ENCODE measurements at places on chromosomes 5 and 9. TPM values are rescaled to one million over a fixed set of nuclear protein-coding genes. Genes with fewer than 3 reads are reported as not detected.

GRCh38 chr9:71812385-71812784 is 44.1 kb upstream of the CEMIP2 start:
- DNase-seq = no peak

DNA sequence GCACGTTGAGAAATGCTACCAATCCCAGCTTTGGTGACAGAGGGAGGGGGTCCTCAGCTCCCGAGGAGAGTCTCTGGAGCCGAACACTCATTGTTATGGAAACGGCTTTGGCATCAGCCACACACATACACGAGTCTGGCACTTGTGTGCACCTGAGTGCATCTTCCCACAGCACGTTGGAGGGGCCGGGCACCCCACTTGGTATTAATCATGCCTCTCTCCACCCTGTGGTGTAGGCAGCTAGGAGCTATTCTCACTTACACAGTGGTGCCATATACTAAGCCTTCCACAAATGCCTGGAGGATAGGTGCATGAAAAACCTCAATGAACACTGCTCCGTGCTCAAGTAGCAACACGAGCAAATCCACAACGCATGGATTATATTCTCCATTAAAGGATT is 133.9 kb upstream of the PANK3 start:
- DNase-seq = no peak

- no peak for DNase-seq
Measured at GRCh38 chr9:93143830-93144530, 9.9 kb upstream of the NINJ1 start.

- no peak for DNase-seq
Measured at GRCh38 chr9:12989669-12990068, 214.8 kb downstream of the LURAP1L start.

DNA sequence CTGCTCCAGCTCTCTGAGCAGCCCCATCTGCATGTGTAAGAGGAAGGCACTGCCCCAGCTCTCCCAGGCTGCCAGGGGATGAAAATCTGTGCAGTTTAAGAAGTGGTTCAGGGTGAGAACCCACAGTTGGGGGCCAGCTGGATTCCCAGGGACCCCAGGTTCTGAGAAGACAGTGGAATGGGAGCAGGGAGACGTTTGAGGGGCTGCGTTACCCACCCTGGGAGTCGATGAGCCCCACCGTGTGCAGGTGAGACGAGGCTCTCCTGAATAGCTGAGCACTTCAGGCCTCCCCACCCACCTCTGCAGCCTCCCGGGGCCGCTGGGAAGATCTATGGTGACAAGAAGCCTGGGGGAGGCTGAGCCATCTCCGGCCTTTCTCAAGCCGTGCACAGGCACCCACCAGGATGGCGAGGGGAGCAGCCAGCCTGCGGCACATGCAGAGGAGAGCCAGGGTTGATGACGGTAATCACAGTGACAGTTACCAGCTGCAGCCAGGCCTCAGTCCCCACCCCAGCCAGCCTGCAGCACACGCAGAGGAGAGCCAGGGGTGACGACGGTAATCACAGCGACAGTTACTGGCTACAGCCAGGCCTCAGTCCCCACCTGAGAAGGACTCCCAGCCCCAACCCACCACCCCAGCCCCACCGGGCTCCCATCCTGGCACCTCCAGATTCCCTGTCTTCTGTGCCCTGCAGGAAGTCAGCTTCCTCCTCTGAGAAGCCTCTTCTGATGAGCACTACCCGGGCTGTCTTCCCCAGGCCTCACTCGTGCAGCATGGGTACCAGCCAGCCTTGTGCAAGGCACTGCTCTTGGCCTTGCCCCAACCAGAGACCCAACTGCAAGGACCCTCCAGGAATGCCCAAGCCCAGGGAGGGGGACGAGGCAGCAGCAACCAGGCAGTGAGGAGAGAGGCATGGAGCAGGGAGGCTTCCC is 150.8 kb upstream of the PPP1R26 start:
- no peak for DNase-seq

GRCh38 chr9:131284856-131285255 is 4.7 kb upstream of the PLPP7 start:
- no peak for DNase-seq

- no peak for DNase-seq
Measured at GRCh38 chr5:104050436-104050835, 487.8 kb upstream of the NUDT12 start.

DNA sequence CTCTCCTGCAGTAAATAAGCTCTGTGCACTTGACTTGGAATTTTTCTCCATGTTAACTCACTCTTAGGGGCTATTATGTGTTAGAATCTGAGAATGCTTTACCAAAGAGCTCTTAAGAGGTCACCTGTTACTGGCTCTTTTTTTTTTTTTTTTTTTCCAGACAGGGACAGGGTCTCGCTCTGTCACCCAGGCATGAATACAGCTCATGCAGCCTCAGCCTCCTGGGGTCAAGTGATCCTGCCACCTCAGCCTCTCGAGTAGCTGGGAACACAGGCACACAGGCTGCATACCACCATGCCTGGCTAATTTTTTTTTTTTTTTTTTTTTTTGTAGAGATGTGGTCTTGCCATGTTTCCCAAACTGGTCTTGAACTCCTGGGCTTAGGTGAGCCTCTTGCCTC is 22.1 kb downstream of the HMGXB3 start:
- DNase-seq = no peak

DNA sequence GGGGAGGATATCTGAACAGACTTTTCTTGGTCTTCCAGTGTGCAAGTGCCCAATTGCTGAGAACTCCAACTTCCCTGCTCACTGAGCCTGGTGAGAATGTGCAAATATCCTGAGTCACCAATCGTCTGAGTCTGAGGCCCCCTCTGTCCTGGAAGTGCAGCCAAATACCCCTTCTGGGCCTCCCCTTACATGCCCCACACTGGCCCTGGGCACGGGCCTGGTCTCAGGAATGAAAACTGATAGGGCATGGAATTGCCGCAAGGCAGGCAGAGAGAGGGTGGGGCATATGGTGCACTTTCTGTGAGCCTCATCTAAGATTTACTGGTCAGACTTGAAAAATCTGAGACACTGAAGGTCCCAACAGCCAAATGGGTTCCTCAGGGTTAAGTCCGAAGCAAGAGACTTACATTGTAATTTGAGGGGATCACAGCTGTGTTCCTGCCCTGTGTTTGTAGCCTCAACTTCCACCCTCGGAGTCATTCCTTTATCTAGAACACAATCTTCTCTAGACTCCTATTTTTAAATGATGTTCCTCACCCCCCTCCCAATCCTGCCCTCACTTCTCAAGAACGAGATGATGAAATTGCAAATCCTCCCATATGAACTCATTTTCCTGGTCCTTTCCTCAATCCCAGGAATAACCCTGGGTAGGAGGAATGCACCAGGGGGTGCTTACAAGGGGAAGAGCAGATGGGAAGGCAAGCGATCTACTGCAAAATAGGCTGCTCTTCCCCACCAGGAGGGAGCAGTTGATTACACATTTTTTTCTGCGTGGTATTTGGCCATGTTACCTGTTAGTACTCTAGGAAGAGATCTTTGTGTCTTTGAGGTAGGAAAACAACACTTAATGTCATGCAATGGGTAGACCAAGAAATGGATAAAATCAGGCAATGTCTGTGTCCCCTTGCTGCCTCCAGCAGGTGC is 34.6 kb upstream of the ARHGAP26 start:
- DNase-seq = no peak

DNA sequence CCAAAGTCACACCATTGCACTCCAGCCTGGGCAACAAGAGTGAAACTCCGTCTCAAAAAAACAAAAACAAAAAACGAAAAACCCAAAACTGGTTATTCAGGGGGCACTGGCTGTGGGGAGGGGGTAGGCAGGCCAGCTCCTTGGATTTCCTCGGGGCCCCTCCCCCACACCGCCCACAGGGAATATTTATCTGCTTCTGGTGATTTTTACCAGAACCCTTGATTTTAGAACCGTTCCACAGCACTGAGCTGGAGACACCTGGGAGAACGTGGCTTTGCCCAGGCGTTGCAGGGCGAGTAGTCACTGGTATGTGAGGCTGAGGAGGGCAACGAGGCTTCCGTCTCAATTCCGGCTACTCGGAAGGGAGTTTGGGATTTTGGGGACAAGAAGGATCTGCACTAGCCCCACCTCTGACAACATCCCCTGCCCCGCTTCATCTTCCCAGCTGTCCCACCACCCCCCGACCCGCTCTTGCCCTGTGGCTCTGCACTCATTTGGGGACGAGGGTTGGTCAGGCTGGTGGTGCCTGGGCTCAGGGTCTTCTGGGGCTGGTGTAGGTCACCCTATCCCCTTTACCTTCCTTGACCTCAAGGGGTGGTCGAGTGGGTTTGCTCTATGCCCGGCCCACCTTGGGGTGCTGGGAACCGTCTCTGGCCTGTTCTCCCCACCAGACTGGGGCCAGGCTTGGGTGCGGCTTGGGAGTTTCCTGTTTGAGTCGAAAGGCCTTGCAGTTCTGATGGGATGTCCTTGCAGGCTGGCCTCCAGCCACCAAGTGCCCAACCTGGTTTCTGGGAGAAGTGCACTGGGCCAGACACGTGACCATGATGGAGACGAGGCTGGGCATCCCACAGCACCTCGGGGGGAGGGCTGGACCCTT is 3.5 kb downstream of the AHRR start:
- DNase-seq = no peak

GRCh38 chr5:138369261-138369660 is 16.8 kb downstream of the KDM3B start:
- DNase-seq = no peak

GRCh38 chr9:35814106-35814840 is 569 bp downstream of the HINT2 start:
- peak; percentile 64 for DNase-seq

DNA sequence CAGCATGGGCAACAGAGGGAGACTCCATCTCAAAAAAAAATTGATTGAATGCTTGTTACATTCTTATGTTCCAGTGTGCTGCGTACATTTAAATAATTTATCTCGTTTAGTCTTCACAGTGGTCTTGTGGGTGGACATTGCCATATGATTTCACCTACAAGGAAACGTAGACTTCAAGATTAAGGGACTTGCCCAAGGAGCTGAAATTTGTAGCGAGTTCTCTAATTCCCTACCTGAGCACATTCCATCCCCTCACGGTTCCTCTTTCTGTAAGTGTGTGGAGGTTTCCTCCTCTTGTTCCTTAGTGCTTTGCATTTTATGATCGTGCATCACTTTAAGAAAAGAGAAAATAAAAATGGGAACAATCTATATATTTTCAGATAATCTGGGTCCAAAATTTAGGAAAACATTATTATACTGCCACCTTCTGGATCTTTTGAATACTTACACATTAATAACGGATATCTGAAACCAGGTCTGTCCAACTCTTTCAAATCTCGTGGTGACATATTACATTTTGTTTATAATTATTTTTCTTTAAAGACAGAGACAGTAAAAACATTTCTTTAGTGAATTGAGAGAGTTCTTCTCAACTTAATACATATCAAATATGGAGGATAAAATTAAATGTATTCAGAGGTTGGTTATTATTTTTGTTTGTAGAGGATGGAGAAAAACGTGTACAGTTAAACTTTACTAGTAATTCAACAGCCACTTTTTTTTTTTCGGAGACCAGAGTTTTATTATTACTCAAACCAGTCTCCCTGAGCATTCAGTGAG is 29.9 kb upstream of the C7 start:
- no peak for DNase-seq

DNA sequence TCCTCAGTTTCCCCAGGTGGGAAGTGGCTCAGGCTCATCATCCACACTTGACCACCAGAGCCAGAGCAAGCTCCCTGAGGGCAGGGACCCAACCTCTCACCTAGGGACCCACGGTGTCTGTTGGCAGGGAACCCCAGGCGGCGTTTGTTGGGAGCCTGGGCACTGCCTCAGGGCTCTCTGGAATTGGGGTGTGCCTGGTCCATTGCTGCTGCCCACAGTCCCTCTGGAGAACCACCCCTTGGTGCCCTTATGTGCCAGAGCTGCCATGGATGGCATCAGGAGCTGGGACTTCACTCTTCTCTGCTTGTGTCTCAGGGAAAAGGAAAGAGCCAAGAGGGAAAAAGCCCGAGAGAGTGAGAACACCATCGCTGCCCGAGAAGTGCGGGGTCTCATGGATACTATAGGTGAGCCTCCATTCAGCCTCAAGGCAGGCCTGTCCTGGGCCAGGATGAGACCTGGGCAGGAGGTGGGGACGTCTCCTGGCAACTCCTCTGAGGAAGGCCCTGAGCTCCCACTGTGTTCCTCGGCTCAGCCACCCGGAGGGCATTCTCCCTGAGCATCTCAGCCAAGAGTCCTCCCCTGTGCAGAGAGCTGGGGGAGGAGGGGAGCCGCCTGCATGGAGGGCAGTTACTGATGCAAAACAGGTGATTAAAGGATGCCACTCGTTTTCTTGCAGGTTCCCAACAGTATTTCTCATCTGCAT is 4.5 kb downstream of the CCDC180 start:
- DNase-seq = no peak

DNA sequence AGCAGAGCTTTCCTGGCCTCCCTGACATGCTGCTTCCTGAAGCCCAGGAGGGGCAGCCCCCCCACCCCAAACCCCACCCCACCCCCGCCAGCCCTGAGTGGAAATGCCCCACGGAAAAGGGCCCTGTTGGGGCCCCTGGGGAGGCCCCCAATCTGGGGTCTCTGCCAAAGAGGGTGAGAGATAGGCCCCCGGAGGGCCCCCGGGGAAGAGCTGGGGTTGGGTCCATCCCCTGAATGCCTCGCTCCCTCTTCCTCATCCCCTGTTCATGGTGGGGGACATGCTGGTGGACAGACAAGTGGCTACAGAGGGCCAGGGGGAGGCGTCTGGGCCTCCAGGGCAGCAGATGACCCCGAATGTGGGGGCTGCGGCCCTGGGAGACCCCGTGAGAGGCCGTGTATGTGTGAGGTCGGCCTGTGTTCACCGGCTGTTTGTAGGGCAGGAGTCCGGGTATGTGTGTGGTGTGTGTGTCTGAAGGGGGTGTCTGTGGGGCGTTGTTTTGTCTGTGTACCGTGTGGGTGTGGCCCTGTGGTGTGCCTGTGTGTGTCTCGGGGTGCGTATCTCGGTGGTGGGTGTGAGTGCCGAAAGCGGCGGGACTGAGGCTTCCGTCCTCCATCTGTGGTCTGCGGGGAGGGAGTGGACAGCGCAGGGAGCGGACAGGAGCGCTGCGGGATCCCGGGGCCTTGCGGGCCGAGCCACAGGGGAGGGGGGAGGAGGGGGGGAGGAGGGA is 11.3 kb downstream of the C9orf50 start:
- peak; percentile 54 for DNase-seq

GRCh38 chr9:108783731-108784495 is 71.9 kb downstream of the ACTL7B start:
- DNase-seq = no peak

- DNase-seq = no peak
Measured at GRCh38 chr5:59988396-59988795, 94.9 kb upstream of the PDE4D start.

DNA sequence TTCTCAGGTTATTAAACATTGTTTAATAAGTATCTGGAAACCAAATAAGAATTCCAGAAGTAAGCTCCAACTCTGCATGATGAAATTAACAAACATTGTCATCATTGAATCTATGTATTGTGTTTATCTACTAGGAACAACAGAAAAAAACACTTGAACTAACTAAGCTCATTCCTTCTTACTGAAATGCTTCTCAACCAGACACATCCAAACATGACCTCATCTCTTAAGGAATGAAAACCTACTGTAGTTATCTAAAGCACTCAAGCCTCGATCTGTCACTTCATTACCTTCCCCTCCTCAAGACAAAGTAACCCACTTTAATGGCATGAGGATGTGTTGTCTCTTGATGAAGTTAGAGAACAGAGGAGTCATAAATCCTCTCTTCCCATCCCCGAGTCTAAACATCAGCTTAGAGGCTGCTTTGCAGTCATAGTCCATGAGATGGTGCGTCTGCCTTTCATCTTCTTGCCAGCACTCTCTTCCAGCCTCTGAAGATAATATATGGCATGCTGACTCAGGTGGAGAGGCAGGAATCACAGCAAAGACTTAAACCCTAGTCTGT is 86.5 kb downstream of the CEMIP2 start:
- no peak for DNase-seq

CAVIN4 gene
- polyA plus RNA-seq = 1.8 TPM

NR6A1 gene
- 1.2 TPM for polyA plus RNA-seq

PHAX gene
- polyA plus RNA-seq = 69.0 TPM

SLCO4C1 gene
- polyA plus RNA-seq = 1.3 TPM

All from left lung (tissue), 14 donors.